Glutamatergic neuron (in vitro differentiated cells): ENCODE measurements at places on chromosomes 11 and 22. TPM values are rescaled to one million over a fixed set of nuclear protein-coding genes. Genes with fewer than 3 reads are reported as not detected.

SMDT1 gene
- total RNA-seq: 62.0 TPM

GGT1 gene
- total RNA-seq: 3.1 TPM

KDM4E gene
- total RNA-seq: 1.1 TPM

NPAS4 gene
- total RNA-seq: 0.78 TPM

GRCh38 chr11:35676611-35676965 is 14.0 kb downstream of the TRIM44 start:
- DNase-seq: no peak

DNA sequence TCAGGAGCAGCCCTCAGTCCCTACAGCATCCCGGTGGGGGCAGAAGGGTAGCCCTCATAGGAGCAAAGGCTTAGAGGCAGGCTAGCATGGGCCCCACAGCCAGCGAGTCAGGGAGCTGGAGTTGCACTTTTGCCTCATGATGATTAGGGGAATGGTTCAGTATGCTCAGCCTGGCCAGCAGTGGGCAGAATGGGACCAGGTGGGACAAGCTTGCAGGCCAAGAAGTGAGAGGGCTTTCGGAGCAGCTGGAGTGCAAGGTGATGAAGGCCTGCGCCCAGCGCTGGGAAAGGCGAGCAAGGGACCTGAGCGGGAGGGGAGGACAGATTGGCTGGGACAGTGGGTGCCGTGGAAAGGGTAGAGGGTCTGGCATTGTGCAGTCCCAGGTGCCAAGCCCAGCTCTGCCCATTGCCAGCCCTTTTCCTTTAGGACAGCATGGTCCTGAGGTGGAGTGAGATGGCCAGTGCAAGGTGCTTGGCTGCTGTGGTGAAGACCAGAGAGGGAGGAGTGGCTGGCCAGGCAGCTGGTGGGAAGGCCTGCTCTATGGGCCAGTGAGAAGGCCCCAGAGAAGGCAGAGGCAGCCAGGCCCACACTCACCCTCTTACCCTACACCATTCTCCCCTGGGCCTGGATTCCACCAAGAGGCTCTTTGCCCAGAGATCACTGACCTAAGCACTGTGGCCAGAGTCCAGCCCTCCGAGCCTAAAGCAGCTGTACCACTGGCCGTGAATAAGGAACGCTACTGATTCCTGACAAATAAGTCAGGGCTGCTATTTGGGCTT is 47.9 kb upstream of the SUSD2 start:
- DNase-seq: no peak

GRCh38 chr11:44368886-44369285 is 58.9 kb upstream of the ALX4 start:
- no peak for DNase-seq

DNA sequence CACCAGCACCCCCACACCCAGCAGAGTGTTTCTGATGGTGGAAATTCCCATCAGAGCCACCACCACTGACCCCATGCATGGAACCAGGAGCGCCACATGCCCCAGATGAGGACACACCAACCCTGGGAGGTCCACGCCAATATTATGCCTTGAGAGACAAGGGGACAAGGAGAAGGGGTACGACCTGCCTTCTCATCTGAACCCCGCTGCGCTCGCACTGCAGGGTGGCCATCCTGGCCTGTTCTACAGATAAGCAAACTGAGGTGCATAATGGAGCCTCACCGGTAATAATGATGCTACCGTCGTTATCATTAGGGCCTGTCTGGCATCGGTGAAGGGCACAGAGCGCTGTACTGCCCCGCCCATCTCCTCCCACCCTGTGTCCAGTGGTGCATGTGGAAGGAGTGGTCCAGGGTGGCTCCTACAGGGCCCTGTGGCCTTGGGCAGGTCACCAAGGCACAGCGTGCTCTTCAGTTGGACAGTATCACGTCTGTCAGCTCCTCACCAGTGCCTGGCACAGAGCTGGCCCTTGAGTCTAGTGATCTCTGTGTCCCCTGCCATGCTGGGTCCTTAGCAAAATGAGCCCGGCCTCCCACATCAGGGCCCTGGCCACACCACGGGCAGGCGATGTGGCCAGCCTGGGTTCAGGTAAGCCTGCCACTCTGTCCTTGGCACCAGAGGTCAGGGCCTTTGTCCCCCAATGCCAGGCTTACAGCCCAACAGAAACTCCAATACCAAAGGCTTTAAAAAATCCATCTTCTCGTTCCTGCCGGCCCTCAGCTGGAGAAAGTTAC is 92.2 kb downstream of the PHF21B start:
- DNase-seq: no peak

DNA sequence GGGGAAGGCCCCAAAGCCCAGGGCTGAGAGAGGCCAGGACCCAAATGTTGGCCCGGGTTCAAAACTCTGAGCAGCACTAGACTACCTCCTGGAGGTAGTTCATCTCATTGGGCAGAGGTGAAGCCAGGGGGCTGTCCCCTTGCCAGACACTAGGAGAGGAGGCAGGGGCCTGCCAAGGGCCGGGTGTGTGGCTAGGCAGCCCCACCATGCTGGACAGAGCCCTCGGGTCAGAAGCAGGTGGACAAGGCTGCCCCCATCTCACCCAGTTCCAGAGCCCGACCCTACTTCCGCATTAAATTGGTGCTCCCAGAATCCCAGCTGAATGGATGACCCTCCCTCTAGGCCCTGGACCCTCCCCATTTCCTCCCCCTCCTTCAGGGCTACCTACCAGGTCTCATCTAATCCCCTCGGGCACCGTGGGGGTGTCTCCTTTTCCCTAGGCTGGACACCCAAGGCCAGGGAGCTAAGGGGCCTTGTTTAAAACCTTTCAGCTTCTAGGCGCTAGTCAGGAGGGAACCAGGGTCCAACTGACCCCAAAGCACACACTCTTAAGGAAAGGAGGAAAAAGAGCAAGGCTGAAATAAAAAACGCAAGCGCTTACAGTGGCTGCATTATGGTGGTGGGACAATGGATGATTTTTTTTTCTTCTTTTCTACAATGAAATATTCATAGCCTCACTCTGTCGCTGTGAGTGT is 72.1 kb upstream of the TCF20 start:
- no peak for DNase-seq

DNA sequence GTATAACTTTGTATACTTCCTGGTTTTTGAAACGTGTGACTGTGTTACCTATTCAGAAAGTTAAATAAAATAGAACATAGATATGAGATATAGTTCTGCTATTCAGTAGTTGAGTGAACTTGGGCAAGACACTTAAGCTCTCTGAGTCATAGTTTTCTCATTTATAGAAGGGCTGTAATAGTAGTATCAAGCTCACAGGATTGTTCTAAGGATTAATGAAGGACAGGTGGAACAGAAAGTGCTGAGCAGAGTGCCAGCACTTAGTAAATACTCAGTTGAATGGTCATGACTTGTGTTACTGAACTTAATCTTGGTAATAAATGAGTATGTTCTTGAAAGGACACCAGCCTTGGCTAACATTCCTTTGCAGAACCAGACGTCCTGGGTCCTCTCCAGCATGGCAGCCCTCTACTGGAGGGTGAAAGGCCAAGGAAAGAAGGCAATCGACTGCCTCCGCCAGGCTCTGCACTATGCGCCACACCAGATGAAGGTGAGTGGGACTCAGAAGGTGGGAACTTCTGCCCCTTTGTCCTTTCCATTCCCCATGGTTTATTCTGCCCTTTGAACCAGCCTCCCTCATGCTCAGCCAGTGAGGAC is 131.2 kb downstream of the TTC17 start:
- DNase-seq: no peak
